ENCODE measurements at places on chromosomes 1 and 21. TPM values are rescaled to one million over a fixed set of nuclear protein-coding genes. Genes with fewer than 3 reads are reported as not detected.
A peak's percentile ranks its signal among the peaks of the same experiment; 100 is the strongest.

Gene TIE1
- total RNA-seq = 32.7 TPM

Gene SLAMF1
- total RNA-seq = 0.04 TPM

Gene MR1
- 6.3 TPM for total RNA-seq

Gene IL12RB2
- total RNA-seq = 1.2 TPM

Gene KCNH1
- total RNA-seq = 0.22 TPM

Gene CTH
- total RNA-seq = 1.7 TPM

Gene SLAMF7
- 0.13 TPM for total RNA-seq

Gene CRNN
- total RNA-seq = not detected

Gene GBP2
- total RNA-seq = 1.3 TPM

Gene S100A7A
- not detected for total RNA-seq

Gene PCP4L1
- 0.04 TPM for total RNA-seq

GRCh38 chr1:242454262-242455051 is 70.0 kb downstream of the PLD5 start:
- peak; percentile 67 for DNase-seq
- no peak overlapping the region for H3K27ac ChIP-seq
- no peaks in the 10 kb centered on the region for H3K4me1 ChIP-seq
- no peaks in the 10 kb centered on the region for H3K27me3 ChIP-seq
- no peaks in the 10 kb centered on the region for H3K36me3 ChIP-seq

- no peaks in the 10 kb centered on the region for H3K4me1 ChIP-seq
- no peak for DNase-seq
- H3K27ac ChIP-seq = no peak overlapping the region
- no peak overlapping the region for H3K4me3 ChIP-seq
- H3K27me3 ChIP-seq = no peaks in the 10 kb centered on the region
- H3K36me3 ChIP-seq = no peaks in the 10 kb centered on the region
Measured at GRCh38 chr1:242139442-242139841, 140.5 kb upstream of the MAP1LC3C start.

DNA sequence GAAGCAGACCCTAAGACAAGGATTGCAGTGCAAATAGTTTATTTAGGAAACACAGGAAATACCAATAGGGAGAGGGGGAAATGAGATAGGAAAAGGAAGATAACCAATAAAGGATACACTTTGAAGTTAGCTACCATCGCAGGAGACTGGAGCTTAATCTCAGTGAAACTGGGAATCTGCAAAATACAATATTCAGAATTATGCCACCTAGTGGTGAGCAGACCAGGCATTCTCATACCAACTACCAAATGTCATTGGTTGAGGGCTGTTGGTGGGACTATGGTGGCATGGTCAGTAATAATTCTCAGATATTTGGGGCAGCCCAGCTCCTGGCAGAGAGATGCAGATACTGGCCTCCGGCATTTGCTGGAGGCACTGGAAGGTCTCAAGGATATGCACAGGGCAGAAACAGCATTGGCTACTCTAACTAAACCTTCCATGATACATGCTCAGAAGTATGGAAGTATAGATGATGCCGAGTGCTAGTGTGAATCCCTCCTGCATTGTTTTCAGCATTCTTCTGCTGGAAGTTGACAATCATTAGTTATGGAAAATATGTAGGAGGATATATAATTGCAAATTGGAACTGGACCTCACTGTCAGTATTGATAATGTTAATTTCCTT is 11.8 kb upstream of the ZFP69B start:
- H3K27ac ChIP-seq = no peak overlapping the region
- no peaks in the 10 kb centered on the region for H3K36me3 ChIP-seq
- no peak for DNase-seq
- peaks cover 3% of the 10 kb centered on the region for H3K4me1 ChIP-seq
- H3K4me3 ChIP-seq = no peak overlapping the region

GRCh38 chr1:183218027-183218618 is 32.1 kb downstream of the LAMC2 start:
- H3K4me3 ChIP-seq = no peak overlapping the region
- H3K27ac ChIP-seq = peak overlapping the region; percentile 83
- DNase-seq = peak; percentile 86
- H3K27me3 ChIP-seq = no peaks in the 10 kb centered on the region
- H3K4me1 ChIP-seq = peaks cover 51% of the 10 kb centered on the region
- H3K36me3 ChIP-seq = no peaks in the 10 kb centered on the region

GRCh38 chr21:28943631-28944030 is 49.0 kb downstream of the LTN1 start:
- peaks cover 11% of the 10 kb centered on the region for H3K36me3 ChIP-seq
- H3K27me3 ChIP-seq = no peaks in the 10 kb centered on the region
- H3K4me1 ChIP-seq = no peaks in the 10 kb centered on the region

GRCh38 chr1:109433322-109433721 is 7.1 kb upstream of the PSMA5 start:
- H3K36me3 ChIP-seq = no peaks in the 10 kb centered on the region
- DNase-seq = no peak
- no peak overlapping the region for H3K27ac ChIP-seq
- H3K27me3 ChIP-seq = peaks cover 2% of the 10 kb centered on the region
- no peak overlapping the region for H3K4me3 ChIP-seq
- no peaks in the 10 kb centered on the region for H3K4me1 ChIP-seq

DNA sequence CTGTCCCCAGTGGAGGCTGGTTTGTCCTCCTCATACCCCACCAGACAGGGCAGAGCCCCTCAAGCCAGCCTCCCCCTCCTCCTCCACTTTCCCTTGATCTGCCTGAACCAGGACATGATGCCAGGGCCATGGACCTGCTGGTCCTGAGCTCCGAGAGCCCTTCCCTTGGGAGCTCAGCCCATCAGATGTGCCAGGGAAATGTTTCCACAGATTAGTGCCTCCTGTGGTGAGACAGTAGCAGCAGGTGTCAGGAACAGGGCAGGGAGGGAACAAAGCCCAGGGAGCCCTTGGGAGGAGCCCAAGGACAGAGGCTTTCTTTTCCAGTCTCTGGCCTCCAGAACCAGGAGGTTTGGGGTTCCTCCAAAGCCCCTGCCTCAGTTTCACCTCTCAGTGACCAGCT is 14.6 kb upstream of the SLC41A1 start:
- H3K36me3 ChIP-seq = no peaks in the 10 kb centered on the region
- DNase-seq = no peak
- H3K27ac ChIP-seq = no peak overlapping the region
- H3K4me3 ChIP-seq = no peak overlapping the region
- peaks cover 19% of the 10 kb centered on the region for H3K4me1 ChIP-seq

DNA sequence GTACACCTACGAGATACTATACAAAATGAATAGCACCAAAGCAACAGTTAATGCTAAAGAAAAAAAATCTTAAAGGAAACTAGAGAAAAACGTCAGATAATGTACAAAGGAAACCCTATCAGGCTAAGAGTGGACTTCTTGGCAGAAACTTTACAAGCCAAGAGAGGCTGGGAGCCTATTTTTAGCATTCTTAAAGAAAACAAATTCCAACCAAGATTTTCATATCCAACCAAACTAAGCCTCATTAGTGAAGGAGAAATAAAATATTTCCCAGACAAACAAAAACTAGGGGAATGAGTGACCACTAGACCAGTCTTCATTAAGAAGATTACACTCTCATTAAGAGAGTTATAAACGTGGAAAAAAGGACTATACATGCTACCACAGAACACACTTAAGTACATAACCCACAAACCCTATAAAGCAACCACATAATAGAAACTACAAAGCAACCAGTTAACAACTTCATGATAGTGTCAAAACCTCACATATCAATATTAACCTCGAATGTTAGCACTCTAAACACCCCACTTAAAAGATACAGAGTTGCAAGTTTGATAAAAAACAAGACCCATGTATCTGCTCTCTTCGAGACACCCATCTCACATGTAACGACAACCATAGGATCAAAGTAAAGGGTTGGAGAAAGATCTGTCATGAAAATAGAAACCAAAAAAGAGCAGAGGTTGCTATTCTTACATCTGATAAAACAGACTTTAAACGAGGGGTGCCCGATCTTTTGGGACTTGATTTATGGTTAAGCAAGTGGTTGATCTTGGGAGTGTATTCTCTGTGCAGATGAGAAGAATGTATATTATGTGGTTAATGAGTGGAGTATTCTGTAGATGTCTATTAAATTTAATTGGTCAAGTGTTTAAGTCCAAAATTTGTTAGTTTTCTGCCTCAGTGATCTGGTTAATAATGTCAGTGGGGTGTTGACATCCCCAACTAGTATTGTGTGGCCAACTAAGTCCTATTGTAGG is 1301.4 kb downstream of the PLA2G4A start:
- H3K4me1 ChIP-seq = no peaks in the 10 kb centered on the region
- H3K4me3 ChIP-seq = no peak overlapping the region
- H3K27me3 ChIP-seq = no peaks in the 10 kb centered on the region
- no peaks in the 10 kb centered on the region for H3K36me3 ChIP-seq
- H3K27ac ChIP-seq = no peak overlapping the region

DNA sequence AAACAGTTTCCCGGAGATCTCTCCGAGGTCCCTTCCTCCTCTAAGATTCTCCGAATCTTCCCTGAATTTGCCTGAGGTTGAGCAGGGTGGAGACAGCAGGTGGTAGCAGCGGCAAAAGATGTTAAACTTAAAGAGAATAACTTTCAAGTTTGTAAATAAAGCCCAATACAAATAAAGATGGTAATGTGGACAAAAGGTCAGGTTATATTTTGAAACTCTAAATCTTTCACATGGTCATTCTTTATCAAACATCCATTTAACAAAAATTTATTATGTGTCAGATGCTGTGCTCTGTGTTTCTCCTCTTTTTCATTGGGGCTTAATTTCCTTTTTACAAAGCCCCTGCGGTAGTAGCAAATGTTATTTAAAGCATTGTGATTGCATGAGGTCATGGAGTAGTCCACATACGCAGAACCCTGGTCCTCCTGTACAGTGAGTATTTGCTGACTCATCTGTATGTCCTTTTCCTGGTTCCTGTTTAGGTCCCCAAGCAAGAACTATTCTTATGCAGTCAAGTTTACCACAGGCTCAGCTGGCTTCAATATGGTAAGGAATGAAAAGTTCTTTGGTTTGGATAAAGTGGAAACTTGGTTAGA is 119.2 kb downstream of the ITSN1 start:
- peak; percentile 88 for DNase-seq
- H3K27ac ChIP-seq = peak overlapping the region; percentile 82
- H3K36me3 ChIP-seq = peaks cover 10% of the 10 kb centered on the region
- no peak overlapping the region for H3K4me3 ChIP-seq
- H3K27me3 ChIP-seq = no peaks in the 10 kb centered on the region

GRCh38 chr1:117061986-117062415 is 1.9 kb downstream of the TTF2 start:
- H3K4me1 ChIP-seq = peaks cover 3% of the 10 kb centered on the region
- no peak overlapping the region for H3K4me3 ChIP-seq
- peaks cover 2% of the 10 kb centered on the region for H3K36me3 ChIP-seq
- H3K27ac ChIP-seq = no peak overlapping the region
- H3K27me3 ChIP-seq = no peaks in the 10 kb centered on the region

GRCh38 chr1:182601416-182601786 is 2.8 kb downstream of the RGS16 start:
- H3K4me3 ChIP-seq = peak overlapping the region; percentile 73
- H3K36me3 ChIP-seq = peaks cover 33% of the 10 kb centered on the region
- DNase-seq = peak; percentile 91
- H3K27ac ChIP-seq = peak overlapping the region; percentile 56

DNA sequence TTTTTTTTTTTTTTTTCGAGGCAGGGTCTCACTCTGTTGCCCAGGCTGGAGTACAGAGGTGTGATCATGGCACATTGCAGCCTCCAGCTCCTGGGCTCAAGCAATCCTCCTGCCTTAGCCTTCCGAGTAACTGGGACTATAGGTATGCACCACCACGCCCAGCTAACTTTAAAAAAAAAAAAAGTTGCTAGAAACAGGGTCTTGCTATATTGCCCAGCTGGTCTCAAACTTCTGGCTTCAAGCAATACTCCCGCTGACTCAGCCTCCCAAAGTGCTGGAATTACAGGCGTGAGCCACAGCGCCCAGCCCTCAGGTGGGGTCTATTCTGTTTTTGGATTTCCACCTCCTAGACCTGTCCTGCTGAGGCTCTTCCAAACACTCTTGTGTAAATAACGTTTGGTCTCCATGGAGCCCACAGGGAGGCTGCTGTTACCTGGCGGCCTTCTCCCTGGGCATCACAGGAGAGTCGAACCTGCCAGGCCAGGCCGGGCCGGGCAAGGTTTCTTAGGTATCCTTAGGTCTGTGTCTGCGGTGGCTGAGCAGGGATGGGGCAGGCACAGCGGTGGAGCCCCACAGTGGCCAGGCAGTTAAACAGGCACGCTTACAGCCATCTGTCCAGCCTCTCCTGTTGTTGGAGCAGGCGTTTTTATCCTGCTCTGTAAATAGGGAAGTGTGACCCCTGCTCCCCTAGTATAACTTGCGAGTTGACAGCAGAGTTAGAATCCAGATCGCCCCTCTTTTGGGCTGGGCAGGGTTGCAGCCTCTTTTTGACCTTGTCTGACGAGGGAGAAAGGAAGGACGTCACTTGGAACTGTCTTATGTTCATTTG is 18.8 kb downstream of the PLEKHM2 start:
- peaks cover 41% of the 10 kb centered on the region for H3K4me1 ChIP-seq
- DNase-seq = no peak
- no peak overlapping the region for H3K4me3 ChIP-seq
- H3K27me3 ChIP-seq = no peaks in the 10 kb centered on the region
- H3K36me3 ChIP-seq = peaks cover 23% of the 10 kb centered on the region

DNA sequence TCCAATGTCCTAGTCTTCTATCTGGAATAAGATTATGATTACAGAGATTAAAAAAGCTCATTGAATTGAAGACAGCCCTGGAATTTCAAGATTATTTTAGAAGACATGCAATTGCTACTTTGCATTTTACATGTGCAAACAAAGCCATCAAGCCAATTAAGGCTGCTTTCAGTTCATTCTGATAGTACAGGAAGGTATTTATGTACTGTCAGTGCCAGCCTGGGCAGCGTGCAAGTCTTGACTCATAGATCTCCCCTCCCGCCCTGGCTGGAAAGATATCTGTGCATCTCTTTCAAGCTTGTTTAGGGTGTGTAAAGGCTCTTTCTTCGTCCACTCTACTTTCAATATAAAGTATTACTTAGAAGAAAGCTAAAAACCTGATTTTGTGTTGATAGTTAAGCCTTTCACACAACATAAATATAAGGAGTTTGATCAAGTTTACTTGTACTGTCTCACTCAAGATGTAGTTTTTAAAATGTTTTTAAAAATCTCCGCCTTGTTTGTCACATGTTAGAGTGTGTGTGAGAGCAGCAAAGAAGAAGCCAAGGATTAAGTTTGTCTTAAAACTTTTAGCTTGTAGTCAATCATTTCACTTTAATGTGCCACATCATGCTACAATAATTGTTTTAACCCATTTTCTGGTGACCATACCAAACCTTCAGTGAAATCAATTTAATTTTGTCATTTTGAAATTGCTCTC is 13.6 kb upstream of the LYPLAL1 start:
- no peaks in the 10 kb centered on the region for H3K27me3 ChIP-seq
- peak; percentile 29 for DNase-seq
- H3K27ac ChIP-seq = no peak overlapping the region
